Endodermal cell (in vitro differentiated cells): ENCODE measurements at places on chromosomes 4 and X. TPM values are rescaled to one million over a fixed set of nuclear protein-coding genes. Genes with fewer than 3 reads are reported as not detected.

DNA sequence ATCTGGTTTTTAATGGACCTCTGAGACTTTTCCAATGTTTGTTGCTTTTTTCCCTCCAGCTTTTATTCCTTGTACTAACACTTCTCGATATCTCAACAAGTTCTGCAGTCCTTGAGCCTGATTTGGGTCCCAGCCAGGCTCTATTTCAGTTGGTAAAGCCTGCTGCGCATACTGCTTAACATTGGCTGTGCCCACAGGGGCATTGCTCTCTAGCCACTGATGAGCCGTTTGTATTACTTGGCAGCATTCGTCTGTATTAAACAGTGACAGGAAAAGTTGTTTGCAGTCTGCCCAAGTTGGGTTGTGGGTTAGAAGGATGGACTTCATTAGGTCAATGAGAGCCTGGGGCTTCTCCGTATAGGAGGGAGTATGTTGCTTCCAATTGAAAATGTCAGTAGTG, 59.6 kb upstream of the XAGE1B start:
- no peak for DNase-seq

GRCh38 chr4:82715731-82716617, 82.6 kb downstream of the SCD5 start:
- DNase-seq = peak; percentile 87

DNA sequence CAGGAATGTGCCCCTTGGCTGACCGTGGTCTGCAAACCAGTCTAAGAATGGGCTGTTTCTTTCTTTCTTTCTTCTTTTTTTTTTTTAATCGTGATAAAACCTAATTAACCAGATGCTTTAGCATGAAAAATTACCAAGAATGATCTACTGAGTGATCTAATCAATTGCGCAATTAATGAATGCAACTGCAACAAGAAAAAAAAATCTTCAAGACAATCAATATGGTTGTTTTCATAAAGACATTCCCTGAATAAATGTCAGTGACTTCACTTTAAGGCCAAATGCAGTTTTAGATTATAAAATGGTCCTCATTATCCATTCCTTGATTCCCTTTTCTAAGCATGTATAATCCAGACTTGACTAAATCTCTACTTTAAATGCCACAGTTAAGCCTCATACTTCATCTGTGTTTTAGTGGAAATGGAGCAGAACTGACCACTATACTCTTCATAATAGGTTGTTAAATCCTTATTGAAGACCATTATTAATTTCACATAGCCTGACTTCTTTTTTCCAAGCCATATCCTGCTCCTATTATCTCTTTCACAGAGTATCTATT, 51.6 kb upstream of the SETD7 start:
- no peak for DNase-seq

DNA sequence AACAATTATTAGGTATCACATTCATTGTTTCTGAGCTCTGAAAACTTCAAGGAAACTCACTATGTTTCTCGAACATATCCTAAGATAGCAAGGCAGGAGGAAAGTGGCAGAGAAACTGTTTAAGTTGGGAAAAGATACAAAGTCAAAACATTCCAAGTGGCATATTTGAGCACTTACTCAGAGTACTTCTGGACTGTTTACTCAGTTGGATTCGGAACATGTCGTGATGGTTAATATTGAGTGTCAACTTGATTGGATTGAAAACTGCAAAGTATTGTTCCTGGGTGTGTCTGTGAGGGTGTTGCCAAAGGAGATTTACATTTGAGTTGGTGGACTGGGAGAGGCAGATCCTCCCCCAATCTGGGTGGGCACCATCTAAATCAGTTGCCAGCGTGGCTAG, 298.3 kb downstream of the IL1RAPL2 start:
- DNase-seq = no peak

The IL21 gene
- not detected in 3 replicates for total RNA-seq

The MGAT4D gene
- total RNA-seq = not detected in 2 replicates
